ENCODE measurements at places on chromosomes 7 and 10.

DNA sequence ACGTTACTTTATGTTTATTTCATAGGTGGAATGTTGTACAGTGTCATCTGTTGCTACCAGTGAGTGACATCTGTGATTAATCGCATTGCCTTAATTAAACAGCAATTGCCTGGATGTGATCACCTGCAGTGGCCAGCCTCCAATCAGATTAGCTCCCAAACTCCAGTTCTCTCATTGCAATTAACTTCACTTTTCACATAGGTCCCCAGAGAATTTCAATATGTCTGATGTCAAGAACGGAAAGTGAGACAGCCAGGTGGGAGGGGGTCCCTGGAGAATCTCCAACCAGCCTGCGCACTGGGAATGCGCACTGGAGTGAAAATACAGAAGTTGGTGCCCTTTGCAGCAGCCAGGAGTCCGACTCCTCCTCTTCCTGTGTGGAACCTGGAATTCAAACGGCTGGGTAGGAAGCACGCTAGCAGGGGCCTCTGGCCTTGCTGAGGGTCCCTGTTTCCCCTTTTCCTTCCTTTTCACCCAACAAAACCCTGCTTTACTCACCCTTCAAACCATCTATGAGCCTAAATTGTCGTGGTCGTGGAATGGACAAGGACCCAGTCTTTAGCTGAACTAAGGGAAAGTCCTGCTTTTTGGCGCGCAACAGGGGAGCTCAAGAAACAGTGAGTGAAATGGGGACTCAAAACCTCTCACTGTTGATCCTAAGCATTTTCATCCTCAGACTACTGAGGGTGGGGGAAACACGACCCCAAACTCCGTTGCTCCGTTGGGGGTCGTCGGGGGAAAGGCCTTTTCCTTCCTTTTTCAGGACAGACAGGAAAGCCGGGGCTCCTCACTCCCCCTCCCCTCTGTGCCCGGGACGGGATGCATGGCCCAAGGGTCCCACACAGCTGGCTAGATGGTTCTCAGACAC is 1355.5 kb upstream of the LRRTM3 start:
- peak; percentile 8 for DNase-seq

- no peak for DNase-seq
Observed at GRCh38 chr10:117666166-117666565, 123.6 kb downstream of the EMX2 start.

DNA sequence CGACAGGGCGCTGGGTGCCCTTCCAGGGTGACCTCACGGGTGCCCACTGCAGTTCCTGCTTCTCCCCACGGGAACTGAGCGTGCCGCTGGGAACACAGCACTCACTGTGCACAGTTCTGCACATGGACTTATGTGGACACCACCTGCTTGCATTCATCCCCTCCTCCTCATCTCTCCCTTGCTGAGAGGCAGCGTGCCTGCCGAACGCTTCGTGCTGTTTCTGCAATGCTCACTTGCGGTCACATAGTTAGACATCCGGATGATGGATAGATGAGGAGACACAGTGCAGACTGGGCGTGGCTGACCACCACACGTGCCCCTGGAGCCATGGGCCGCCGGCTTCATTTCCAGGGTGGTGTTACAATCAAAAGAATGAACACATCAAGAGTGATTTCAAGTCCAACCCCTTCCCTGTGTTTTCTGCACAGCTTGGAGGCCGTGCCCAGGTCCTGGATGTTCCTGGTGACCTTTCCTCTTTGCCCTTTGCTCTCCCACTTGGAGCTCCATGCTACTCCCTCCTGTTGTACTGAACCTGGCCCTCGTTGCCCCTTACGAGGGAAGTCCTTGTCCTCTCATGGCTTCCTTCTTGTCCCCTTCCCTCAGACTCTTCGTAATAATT is 119.4 kb downstream of the VIPR2 start:
- DNase-seq = no peak

DNA sequence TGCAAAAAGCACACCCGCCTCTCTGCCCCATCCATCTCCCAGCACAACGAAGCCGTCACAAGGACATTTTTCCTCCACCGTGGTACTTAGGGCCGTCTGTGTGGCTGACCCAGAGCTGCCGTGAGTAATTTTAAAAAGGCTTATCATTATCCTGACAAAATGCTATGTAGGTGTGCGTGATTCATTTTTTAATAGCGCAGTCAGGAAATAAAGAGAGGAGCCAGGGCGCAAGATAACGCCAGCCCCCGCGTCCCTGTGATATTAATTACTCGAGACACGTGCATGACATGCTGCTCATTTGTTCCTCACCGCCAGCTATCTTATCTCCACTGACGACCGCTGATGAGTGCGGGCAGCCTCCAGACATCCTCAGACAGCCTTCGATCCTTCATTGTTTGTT is 332.7 kb upstream of the PFKP start:
- no peak for DNase-seq

DNA sequence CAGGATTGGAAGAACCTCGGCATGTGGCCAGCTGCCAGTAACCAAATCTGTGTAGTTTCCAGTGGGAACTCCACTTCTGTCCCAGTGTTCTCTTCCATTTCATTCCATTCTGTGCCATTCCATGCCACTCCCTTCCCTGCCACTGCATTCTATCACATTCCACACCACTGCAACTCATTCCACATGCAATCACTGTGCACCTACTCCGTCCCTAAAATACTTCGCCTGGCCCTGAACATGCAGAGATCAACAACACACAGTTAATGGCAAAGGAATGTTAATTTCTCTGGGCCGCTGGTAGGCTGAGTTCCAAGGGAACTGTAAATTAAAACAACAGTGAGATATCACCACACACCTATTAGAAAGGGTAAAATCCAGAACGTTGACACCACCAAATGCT is 64.8 kb downstream of the AKR1B1 start:
- DNase-seq = no peak

DNA sequence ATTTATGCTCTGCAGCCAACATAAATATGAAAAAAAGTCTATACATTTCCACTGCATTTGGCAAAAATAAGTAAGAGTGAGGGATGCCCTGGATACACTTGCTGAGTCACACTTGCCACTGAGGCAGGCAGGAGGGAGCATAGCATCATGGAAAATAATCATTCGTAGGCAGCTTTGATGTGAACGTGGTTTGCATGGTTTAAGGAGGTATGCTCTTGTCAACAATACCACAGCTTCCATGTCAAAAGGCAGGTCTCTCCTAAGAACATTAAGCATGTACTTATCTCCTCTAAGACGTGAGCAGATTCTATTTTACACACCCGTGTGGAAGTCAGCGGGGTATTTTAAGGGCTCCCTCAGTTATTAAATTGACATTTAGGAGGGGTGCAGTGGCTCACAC is 89.2 kb upstream of the WDR11 start:
- DNase-seq = no peak

GRCh38 chr7:105985672-105986215 is 22.7 kb downstream of the CDHR3 start:
- DNase-seq = no peak

- DNase-seq = no peak
Observed at GRCh38 chr7:147245274-147245673, 1128.7 kb downstream of the CNTNAP2 start.

- no peak for DNase-seq
Observed at GRCh38 chr7:142412551-142413193, 154.8 kb upstream of the PRSS58 start.

DNA sequence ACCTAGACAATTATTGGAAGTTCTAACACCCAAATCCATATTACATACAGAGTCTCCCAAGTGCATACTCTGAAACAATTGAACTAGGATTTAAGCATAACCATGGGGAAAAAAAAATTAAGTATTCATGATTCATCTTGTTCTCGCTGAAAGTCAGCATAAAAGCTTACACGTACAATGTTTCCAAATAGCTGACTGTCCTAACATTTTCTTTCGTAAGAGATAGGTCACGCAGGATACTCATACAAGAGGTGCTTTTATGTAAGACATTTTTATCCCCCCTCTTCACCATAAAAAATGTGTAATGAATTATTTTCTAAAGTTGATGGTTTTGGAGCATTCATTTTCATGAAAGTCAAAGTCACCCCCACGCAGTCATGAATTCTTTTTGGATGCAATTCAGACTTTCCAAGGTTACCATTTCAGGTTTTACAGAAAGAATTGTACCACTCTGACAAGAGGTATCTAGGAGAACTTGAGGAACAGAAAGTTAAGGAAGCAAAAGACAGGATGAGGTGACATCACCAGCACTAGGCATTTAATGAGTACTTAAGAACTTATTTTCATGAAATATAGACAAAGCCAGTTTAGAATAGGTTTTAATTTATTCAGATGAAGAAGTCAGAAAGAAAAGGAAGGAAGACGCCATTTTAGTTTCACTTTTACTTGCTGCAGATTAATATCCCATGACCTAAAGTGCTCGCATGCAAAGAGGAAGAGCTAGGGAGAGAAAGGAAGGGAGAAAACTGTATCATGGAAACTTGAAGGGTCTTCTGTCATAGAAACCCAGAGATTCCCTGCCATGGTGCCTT is 55.8 kb downstream of the TMEM26 start:
- DNase-seq = no peak

GRCh38 chr7:29142021-29142727 is 4.2 kb downstream of the CPVL start:
- DNase-seq = no peak

GRCh38 chr7:93945756-93946535 is 24.4 kb downstream of the GNG11 start:
- no peak for DNase-seq

- DNase-seq = no peak
Observed at GRCh38 chr10:77800738-77801266, 125.8 kb downstream of the DLG5 start.

GRCh38 chr7:1400371-1400770 is 58.9 kb downstream of the MICALL2 start:
- no peak for DNase-seq

DNA sequence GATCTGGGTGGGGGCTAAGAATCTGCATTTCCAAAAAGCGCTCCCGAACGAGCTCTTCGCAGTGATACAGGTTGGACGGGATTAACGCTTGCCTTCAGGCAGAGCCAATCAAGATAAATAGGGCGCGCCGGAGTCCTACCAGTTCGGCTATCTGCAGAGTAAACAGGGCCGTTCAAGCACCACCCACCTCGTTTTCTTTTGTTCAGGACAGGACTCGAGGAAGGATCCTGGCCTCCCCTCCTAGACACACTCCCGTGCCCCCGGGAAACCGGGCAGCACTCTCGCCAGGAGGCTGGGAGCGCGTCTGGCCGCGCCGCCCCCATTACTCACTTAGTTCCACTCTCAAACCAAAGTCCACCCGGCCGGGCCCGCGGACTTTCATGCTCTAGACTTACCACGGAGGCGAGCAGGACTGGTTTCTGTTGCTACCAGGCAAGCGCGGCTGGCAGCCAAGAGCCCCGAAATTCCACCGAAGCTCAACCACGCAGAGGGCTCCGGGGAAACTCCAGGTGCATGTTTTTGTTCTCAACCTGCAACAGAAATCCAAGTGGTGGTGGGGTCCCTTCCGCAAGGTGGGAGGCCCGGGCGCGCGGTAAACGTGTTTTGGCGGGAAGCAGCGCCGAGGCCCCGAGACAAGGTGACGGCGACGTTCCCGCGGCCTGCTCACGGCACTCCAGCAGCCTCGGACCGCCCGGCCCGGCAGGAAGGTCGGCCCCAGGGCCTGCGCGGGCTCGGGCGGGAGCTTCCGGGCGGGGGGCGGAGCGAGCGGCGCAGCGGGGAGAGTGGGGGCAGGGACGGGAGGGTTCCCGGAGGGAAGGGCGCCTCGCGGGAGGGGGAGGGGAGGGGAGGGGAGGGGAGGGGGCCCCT is 12.7 kb downstream of the HNRNPF start:
- peak; percentile 55 for DNase-seq

- DNase-seq = no peak
Observed at GRCh38 chr10:4059471-4060138, 274.6 kb upstream of the KLF6 start.

DNA sequence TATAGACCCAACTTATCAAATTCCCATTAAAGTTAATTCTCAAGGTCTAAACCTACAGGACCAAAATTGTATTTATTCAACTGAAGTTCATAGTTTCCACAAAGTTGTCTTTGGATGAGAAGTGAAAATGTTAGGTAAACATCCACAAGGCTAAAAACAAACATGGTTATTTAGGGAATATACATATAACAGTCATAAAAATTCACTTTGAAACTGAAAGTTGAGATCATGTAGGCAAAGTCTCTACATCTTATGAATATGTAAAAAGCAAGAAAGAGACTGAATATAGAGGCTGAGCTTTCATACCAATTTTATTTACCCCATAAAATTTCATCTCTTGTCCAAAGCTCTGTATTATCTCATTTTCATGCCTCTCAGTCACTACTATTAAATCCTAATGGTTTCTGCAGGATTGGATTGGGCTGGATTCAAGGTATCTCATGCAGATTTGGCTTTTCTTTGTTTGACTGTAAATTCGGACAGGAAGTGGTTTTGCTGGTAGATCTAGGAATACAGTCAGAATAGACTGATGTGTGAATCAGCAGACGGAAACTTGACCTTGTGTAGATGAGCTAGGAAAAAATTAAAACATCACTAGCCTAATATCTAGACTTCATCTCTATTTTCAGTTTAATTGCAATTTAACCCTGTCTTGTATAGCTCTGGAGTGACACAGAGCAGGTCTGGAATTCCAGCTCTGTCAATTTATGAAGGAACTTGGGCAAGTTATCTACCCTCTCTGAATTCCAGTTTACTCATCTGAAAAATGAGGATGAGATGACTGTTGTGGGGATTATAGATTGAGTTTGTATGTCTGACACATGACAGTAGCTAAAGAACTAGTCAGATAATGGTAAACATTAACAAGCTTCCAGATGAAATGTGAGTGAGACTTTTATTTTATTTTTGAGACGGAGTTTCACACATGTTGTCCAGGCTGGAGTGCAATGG is 27.3 kb upstream of the SKAP2 start:
- DNase-seq = no peak

GRCh38 chr10:72375585-72375984 is 20.9 kb upstream of the DNAJB12 start:
- no peak for DNase-seq

DNA sequence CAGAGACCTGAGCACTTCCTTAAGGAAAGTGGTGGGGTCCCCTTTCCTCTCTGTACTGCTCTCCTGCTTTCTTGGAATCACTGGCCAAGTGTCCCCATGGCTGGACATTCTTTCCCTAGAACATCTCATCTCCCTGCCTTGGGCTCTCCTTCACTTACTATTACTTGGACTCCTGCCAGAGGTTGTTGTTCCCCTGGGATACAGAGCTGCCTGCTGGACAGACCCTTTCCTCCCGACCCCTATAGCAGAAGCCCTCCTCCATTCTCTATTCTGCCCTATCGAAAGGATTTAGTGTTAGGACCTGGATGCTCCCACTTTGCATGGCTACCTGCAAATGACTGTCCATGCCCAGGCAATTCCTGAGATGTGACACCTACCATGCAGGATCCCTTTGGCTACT is 164.3 kb upstream of the PODXL start:
- DNase-seq = no peak

GRCh38 chr10:22321156-22321923 is 441 bp downstream of the BMI1 start:
- DNase-seq = peak; percentile 26

- DNase-seq = no peak
Observed at GRCh38 chr10:27410153-27410552, 94.0 kb upstream of the RAB18 start.

GRCh38 chr7:112494656-112495055 is 13.9 kb downstream of the LSMEM1 start:
- DNase-seq = no peak

- DNase-seq = no peak
Observed at GRCh38 chr7:132383962-132384361, 192.3 kb downstream of the PLXNA4 start.

GRCh38 chr10:114615600-114616007 is 42.5 kb downstream of the ABLIM1 start:
- no peak for DNase-seq
